Right renal cortex interstitium (tissue), 3 donors: ENCODE measurements at places on chromosomes 6 and 20. TPM values are rescaled to one million over a fixed set of nuclear protein-coding genes. Genes with fewer than 3 reads are reported as not detected.

The NMBR gene
- 0.26 TPM for polyA plus RNA-seq

The COL10A1 gene
- 0.33 TPM for polyA plus RNA-seq

The HLA-DPB1 gene
- polyA plus RNA-seq, result 27.0 TPM

The CD83 gene
- polyA plus RNA-seq, result 13.4 TPM

The ZNF341 gene
- polyA plus RNA-seq, result 2.8 TPM

The TCF15 gene
- polyA plus RNA-seq, result 1.5 TPM

The RHAG gene
- 0.67 TPM for polyA plus RNA-seq

The TMEM170B gene
- 9.2 TPM for polyA plus RNA-seq

The EEF1A2 gene
- 1.1 TPM for polyA plus RNA-seq

The PTCRA gene
- 0.51 TPM for polyA plus RNA-seq

The ULBP1 gene
- polyA plus RNA-seq, result 2.0 TPM

The TREML1 gene
- 1.5 TPM for polyA plus RNA-seq

The CFB gene
- 5.0 TPM for polyA plus RNA-seq

The MACROD2 gene
- 15.6 TPM for polyA plus RNA-seq

The OR12D3 gene
- polyA plus RNA-seq, result not detected

The TRIM10 gene
- 0.82 TPM for polyA plus RNA-seq

DNA sequence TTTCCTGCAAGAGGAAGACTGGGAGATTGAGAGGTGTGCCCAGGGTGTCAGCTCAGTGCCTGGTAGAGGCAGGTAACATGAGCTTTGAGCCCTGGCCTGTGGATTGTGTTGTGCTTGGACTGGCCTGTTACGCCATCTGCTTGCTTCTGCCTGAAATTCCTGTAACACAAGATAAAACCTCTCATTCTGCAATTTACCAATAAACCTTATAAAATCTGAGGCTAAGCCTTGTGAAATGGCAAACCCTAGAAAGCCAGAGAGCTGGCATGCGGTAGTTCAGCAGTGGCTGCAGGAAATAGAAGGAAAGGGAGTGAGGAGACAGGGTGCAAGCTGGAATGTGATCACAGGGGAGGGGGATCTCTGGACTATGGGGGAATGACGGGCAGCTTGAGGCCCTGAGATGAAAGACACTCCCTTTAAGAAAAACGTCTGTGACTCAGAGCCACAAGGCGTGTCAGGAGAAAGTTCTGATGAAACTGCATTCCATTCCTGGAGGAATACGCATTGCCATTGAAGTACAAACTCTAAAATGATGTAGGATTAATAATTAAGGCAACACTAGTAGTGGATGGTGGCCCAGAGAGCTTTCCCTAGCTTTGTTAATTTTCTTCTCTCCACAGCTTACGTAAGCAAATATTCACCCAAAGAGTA, 26.3 kb upstream of the TFAP2A start:
- DNase-seq, result no peak

DNA sequence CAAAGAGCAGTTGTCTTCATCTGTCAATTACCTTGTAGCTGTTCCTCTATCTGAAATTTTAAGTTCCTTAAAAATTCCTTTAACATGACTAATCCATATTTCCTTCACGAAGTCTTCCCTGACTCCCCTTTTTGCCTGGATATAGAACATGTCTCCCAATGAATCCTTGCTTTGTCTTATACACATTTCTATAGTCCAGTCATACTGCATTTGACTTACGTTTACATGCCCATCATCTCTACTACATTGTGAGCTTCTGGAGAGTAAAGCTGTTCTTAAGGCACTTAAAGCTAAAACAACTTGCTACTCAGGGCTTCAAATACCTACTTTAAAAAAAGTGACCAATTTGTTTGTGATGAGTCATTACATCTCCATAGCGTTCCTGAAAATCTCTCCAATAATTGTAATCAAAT, 4.9 kb downstream of the REV3L start:
- no peak for DNase-seq

- no peak for DNase-seq
Measured at GRCh38 chr6:134541001-134541400, 223.1 kb upstream of the SGK1 start.

- DNase-seq, result no peak
Measured at GRCh38 chr6:128508588-128509296, 11.7 kb downstream of the PTPRK start.

DNA sequence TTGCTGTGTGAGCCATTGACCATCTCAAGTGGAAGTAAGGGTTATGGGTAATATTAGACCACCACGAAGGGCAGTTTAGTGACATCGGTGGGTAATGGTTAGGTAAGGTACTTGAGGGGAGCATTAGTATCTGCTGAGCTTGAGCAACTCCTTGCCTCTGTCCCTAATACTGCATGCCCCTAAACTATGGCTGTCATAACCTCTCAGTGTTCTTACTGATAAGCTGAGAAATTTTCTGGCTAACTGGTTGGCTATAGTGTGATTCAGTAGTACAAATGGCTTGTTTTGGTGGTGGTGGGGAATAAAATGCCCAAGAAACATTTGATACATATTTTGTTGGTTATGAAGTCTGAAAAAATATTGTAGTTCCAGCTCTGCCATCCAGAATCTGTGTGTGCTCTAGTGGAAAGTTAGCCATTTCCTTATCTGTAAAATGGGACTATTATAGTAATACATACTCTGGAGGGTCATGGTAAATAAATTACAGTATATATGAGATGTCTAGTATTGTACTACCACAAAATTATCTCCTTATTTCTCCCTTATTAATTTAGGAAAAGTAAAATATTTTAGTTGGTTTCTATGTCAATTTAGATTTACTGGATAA, 113.1 kb downstream of the NCOA3 start:
- no peak for DNase-seq

GRCh38 chr6:168609026-168609685, 168.2 kb downstream of the SMOC2 start:
- DNase-seq, result no peak

DNA sequence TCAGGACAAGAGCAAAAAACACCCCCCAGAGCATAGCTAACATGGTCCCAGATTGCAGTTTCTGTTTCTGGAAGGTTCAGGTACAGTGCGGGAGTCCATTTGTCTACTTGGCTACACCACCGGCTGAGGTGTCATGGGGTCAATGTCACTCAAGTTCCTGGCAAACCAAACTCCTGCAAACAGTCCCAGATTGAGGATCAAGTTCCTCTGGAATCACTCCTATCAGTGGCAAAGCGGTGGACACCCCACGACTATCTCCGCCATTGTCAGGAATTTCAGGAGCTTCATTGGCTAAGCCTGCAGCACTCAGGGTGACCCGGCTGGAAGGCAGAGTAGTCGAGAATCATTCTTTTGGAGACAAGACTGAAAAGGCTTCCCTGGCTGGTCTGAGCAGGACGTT, 41.8 kb downstream of the SLC22A1 start:
- no peak for DNase-seq

- DNase-seq, result no peak
Measured at GRCh38 chr6:47138046-47138445, 95.9 kb upstream of the ADGRF1 start.

- DNase-seq, result no peak
Measured at GRCh38 chr6:153043719-153044118, 41.2 kb upstream of the MTRF1L start.

- no peak for DNase-seq
Measured at GRCh38 chr6:54291738-54292137, 16.5 kb upstream of the TINAG start.

DNA sequence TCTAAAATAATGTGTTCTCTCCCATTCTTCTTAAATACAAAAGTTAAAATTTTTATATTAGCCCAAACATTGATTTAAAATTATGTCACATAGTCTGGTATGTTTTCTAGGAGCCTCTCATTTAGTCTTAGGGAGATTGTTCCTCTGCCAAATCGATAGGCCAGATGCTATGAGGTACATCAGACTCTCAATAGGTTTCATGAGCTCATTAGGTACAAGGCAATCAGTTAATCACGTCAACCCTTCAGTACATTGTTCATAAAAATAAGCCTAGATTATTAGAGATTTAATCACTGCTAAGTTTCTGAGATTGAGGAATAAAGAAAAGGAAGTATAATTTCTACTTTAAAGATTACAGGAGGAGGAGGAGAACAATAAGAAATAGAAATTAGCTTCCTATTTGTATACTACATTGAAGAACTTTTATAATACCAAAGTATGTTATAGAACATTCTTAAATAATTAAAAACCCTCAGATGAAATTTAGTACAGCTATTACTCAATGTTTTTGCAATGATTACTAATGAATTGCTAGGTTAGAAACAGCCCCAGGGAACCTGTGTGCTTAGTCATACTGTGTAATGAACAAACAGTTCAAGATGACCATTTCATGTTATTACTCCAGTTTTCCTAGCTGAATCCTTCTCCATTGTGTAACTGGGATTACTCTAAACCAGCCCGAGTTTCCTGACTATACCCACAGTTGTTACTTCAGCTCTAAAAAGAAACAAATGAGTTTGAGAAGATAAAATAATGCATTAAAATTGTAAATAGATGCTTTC, 117.0 kb downstream of the BMP5 start:
- no peak for DNase-seq

DNA sequence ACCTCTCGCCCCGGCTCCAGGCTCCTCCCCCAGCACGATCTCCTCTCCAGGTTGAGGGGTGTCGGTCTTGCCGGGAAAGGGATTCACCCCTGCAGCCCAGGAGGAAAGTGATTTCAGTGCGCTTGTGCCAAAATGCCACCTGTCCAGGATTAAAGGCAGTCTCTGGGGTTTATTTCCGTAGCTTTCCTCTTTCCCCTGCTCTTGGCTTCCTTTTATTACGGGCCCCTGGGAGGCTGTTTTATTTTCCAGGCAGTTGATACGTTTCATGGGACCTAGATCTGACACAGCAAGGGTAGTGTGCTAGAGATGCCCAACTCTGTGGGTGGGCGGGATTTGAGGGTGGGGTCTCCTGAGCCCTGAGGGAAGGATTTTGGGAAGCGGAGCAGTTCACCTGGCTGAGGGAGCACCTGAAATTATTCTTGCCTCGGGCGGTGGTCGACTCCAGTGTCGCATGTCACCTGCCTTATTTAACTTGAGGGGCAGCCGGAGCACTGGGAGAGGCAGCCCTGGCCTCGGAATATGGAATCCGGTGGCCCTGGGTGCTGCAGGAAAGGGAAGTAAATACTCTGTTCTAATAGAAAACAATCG, 9.5 kb upstream of the NKX2-2 start:
- no peak for DNase-seq

DNA sequence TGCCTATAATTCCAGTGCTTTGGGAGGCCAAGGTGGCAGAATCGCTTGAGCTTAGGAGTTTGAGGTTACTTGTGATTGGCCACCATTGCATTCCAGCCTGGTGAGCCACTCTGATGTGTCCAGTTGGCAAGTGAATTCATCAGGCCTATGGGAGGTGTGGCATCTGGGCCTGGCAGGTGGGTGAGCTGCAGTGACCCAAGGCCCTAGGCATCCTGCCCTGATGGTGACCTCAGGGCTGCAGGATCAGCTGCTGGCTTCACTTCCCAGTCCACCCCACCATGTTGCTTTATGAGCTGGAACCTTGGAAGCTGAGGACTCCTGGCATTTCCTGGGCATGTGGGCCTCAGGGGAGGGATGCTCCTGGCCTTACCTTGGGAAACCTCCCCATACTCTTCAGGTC, 20.5 kb downstream of the RSPH9 start:
- DNase-seq, result no peak

GRCh38 chr6:149903938-149904611, 6.2 kb upstream of the RAET1E start:
- no peak for DNase-seq

DNA sequence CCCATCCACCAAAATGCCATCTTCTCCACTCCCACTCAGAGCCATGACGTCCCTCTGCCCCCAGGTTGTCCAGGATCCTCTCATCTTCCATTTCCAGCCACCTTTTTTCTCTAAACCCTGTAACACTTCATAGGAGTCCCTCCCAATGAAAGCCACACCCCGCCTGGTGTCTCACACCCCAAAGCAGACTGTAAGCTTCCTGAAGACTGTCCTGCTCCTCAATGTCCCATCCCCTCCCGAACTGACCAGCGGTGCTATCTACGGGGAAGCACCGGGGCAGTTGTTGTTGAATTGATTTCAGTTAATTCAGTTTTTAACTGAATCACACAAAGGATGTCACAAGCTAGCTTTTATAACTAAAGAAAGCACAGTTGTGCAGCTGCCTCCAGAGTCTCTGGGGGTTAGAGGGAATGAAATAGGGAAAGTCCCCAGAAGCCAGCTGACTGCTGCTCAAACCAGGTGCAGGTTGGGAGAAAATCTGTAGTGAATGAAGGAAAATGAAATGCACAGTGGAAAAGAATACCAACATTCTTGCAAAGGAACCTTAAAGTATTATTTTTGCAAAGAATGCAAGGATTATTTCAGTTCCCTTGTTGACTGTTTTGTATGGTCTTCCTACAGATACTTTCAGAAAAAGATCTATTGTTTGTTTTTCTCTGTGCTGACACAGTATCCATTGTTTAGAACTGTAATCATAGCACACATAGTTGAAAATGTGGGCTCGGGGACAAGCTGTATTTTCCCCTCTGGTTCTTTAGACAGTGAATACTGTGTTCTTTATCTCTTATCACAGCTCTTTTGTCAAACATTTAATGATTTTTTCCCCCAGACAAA, 222.6 kb upstream of the QKI start:
- DNase-seq, result no peak

GRCh38 chr6:52361414-52361944, 472 bp upstream of the PAQR8 start:
- no peak for DNase-seq

- no peak for DNase-seq
Measured at GRCh38 chr20:41395667-41396664, 29.3 kb upstream of the EMILIN3 start.

DNA sequence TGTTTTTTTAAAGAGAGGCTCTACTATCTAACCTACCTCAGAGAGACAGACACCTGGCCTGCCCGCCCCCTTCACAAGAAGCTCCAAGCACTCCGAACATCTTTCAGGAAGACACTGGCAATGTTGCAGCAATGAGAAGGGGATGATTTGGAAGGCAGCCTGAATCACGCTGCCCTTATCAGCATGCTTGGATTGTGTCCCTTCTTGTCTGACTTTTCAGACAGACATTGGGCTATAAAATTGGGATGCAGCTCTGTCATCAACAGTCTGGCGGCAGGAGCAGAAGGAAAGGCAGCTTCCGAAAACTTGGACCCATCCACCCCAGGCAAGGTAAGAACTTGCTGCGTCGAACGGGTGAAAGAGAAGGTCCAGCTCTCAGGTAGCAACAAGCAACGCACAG, 56.0 kb downstream of the CDK5RAP1 start:
- DNase-seq, result no peak

DNA sequence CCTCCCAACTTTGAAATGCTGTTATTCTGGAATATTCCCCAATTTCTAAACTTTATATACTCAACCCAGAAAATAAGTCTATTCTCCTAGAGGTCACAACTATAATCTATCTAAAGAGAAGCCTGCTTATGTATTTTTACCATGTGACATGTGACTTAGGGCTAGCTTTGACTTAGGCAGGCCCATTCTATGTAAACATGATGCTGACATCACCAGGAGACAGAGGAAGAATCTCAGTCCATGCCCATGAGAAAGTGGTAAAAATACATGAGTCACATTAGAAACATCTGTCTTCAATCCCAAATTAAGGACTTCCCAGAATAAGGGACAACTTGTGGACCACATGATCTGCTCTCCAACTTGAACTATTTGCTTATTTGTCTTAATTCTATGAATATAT, 113.6 kb upstream of the ID4 start:
- no peak for DNase-seq

- no peak for DNase-seq
Measured at GRCh38 chr20:6299456-6299855, 176.6 kb upstream of the FERMT1 start.
